ENCODE measurements at places on chromosomes 1 and 21. TPM values are rescaled to one million over a fixed set of nuclear protein-coding genes. Genes with fewer than 3 reads are reported as not detected.

GRCh38 chr1:219130366-219130935 is 43.2 kb upstream of the LYPLAL1 start:
- peaks cover 4% of the 10 kb centered on the region for H3K4me1 ChIP-seq
- DNase-seq = no peak
- H3K27ac ChIP-seq = no peak overlapping the region
- no peaks in the 10 kb centered on the region for H3K27me3 ChIP-seq

- H3K36me3 ChIP-seq = no peaks in the 10 kb centered on the region
- no peaks in the 10 kb centered on the region for H3K27me3 ChIP-seq
- no peak overlapping the region for H3K27ac ChIP-seq
- no peak overlapping the region for H3K4me3 ChIP-seq
- H3K4me1 ChIP-seq = peaks cover 3% of the 10 kb centered on the region
These were observed 25.1 kb upstream of the TMEM61 start for GRCh38 chr1:54955359-54955758.

DNA sequence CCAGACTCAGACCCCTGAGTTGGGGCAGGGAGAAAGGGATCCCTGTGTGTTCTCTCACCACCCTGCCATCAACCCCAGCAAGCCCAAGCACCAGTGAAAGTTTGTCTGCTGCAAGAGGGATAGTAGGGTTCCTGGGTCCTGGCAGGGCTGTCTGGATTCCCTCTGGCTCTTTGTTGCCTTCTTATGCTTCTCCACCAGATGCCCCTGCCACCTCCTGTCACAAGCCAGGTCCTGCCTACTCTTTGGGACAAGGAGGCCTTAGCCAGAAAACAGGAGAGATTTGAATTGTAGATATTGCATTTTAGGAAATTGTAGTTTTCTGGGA is 21.7 kb downstream of the UBE2T start:
- no peak for DNase-seq
- no peak overlapping the region for H3K4me3 ChIP-seq
- no peaks in the 10 kb centered on the region for H3K4me1 ChIP-seq
- H3K36me3 ChIP-seq = no peaks in the 10 kb centered on the region
- peaks cover 10% of the 10 kb centered on the region for H3K27me3 ChIP-seq

CD48 gene
- polyA plus RNA-seq = 0.03 TPM

DNA sequence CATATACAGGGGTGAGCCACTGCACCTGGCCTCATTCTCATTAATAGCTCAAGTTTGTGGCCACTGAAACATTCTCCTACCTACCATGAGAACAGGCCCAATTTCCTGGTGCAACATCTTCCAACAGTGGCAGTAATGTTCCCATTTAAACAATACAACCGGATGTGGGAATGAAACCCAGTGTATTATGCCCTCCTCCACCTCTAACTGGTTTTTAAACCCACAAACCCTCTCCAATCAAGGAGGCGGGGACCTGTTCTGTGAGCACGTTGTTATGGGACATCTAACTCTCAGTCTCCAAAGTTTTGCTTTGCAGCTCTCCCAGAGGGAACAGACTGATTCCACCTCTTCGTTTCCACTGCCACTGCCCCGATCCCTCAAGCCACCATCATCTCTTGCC is 2.6 kb downstream of the CTNNBIP1 start:
- DNase-seq = no peak
- peaks cover 4% of the 10 kb centered on the region for H3K4me1 ChIP-seq
- H3K4me3 ChIP-seq = no peak overlapping the region
- H3K27ac ChIP-seq = no peak overlapping the region

- DNase-seq = no peak
- H3K36me3 ChIP-seq = no peaks in the 10 kb centered on the region
- H3K4me3 ChIP-seq = no peak overlapping the region
- no peaks in the 10 kb centered on the region for H3K27me3 ChIP-seq
- H3K27ac ChIP-seq = no peak overlapping the region
- H3K4me1 ChIP-seq = no peaks in the 10 kb centered on the region
These were observed 82.8 kb upstream of the KCNE2 start for GRCh38 chr21:34280959-34281358.

GRCh38 chr1:201329286-201329685 is 46.0 kb downstream of the PKP1 start:
- peaks cover 11% of the 10 kb centered on the region for H3K27me3 ChIP-seq
- no peaks in the 10 kb centered on the region for H3K4me1 ChIP-seq
- no peaks in the 10 kb centered on the region for H3K36me3 ChIP-seq
- no peak overlapping the region for H3K27ac ChIP-seq
- peak; percentile 53 for DNase-seq

DNA sequence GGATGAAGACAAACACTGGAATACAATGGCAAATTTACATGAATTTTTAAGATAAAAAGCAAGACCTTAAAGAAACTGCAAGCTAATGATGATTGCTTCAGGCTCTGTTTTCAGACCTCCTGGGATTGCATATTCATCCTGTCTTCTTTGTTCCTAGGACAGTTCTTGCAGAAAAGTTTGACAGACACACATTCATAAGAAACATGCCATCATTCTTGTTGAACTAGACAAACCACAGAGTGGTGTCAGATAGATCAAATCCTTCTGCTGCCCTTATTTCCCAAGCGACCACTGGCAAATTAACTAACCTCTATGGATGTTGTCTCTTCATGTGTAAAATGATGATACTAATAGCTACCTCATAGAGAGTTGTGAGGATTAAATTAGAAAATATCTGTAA is 181.3 kb downstream of the KCTD3 start:
- no peaks in the 10 kb centered on the region for H3K4me1 ChIP-seq
- H3K27ac ChIP-seq = no peak overlapping the region
- H3K4me3 ChIP-seq = no peak overlapping the region
- no peaks in the 10 kb centered on the region for H3K36me3 ChIP-seq

DNA sequence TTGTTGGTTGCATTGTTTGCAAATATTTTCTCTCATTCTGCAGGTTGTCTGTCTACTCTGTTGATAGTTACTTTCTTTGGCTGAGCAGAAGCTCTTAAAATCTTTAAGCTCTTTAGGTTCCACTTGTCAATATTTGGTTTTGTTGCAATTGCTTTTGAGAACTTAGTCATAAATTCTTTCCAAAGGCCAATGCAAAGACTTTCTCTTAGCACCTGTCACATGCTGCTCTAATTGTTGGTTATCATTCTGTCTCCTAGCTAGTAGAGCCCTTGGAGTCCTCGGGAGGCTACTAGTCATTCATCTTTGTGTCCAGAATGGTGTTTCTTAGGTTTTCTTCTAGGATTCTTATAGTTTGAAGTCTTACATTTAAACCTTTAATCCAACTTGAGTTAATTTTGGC is 312.7 kb upstream of the PROX1 start:
- DNase-seq = no peak
- no peak overlapping the region for H3K4me3 ChIP-seq
- no peaks in the 10 kb centered on the region for H3K27me3 ChIP-seq
- no peak overlapping the region for H3K27ac ChIP-seq
- no peaks in the 10 kb centered on the region for H3K4me1 ChIP-seq

- H3K36me3 ChIP-seq = peaks cover 2% of the 10 kb centered on the region
- H3K27me3 ChIP-seq = no peaks in the 10 kb centered on the region
- peak overlapping the region; percentile 84 for H3K27ac ChIP-seq
- H3K4me1 ChIP-seq = peaks cover 26% of the 10 kb centered on the region
- DNase-seq = no peak
These were observed 10.3 kb upstream of the COL8A2 start for GRCh38 chr1:36135330-36135667.

DNA sequence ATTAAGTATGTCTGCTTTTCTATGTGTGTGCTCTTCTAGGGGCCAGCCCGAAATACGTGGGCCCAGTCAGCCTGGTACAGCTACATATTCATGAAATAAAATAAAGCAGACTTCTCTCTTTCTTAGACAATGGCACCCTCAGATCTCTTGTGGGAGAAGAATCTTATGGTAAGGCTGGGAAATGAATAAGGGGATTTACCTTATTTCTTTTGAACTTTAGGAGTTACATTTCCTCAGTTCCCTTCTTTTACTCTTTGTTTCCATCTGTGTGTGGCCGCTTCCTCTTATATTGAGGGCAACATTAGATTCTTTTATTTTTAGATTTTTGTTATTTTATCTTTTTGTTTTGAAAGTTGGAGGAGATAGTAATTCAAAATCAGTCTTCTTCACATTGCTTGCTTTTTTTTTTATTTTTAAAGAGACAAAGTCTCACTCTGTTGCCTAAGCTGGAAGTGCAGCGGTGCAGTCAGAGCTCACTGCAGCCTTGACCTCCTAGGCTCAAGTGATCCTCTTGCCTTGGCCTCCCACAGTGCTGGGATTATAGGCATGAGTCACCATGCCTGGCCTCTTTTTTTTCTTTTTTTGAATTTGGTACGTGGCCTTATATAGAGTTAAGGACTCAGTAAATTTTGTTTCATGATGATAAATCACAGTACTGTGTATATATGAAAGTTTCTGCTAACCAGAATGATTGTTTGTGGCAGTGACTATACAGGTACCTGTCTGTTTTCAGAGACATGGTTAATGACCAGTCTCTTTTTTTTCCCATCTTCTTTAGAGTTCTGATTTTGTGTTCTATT is 9.1 kb downstream of the LAMC1 start:
- no peak overlapping the region for H3K4me3 ChIP-seq
- H3K27me3 ChIP-seq = no peaks in the 10 kb centered on the region
- H3K27ac ChIP-seq = no peak overlapping the region
- peaks cover 12% of the 10 kb centered on the region for H3K4me1 ChIP-seq
- DNase-seq = peak; percentile 38

GRCh38 chr21:31181082-31181750 is 142.9 kb upstream of the KRTAP19-8 start:
- no peak overlapping the region for H3K27ac ChIP-seq
- H3K4me3 ChIP-seq = no peak overlapping the region
- no peaks in the 10 kb centered on the region for H3K36me3 ChIP-seq

CYP4A11 gene
- not detected for polyA plus RNA-seq

DNA sequence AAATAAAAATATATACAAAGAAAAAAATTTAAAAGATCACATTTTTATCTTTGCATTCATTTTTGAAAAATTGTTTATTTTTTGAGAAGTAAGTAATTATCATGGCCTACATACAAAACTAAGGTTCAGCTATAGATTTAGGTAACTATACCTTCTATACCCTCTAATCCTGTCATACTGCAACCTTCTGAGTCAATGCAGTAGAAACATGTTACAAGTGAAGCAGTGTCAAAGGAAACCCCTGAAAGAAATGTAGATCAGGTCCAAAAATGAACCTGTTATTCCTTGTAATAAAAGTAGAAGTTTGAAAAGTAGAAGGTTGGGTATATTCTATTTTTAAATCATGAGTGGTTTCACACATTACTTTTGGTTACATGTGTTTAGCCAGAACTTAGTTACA is 51.3 kb downstream of the PTGS2 start:
- H3K4me3 ChIP-seq = no peak overlapping the region
- no peak for DNase-seq
- no peak overlapping the region for H3K27ac ChIP-seq
- no peaks in the 10 kb centered on the region for H3K27me3 ChIP-seq
- H3K4me1 ChIP-seq = no peaks in the 10 kb centered on the region
- no peaks in the 10 kb centered on the region for H3K36me3 ChIP-seq

GRCh38 chr1:226233293-226233692 is 9.8 kb downstream of the MIXL1 start:
- no peaks in the 10 kb centered on the region for H3K36me3 ChIP-seq
- H3K4me1 ChIP-seq = no peaks in the 10 kb centered on the region
- H3K27ac ChIP-seq = no peak overlapping the region
- no peak overlapping the region for H3K4me3 ChIP-seq
- no peak for DNase-seq

DNA sequence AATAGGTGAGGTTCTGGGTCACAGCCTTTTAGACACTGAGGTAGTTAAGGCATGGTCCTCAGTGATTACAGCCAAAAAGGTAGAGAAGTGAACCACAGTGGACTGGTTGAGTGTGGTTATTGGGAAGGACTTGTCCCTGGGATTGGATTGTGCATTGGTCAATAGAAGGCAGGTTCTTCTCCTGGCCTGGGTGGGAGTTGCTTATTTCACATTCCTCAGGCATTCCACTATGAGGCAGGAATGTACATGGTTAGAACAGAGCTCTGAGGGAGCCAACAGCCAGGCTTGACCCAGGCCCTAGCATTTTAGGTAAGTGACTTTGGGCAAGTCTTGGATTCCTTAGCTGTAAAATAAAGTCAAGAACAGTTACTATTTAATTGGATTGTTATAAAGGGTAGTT is 97.9 kb upstream of the MARK1 start:
- H3K27ac ChIP-seq = no peak overlapping the region
- no peaks in the 10 kb centered on the region for H3K36me3 ChIP-seq
- no peak for DNase-seq
- H3K4me3 ChIP-seq = no peak overlapping the region

DNA sequence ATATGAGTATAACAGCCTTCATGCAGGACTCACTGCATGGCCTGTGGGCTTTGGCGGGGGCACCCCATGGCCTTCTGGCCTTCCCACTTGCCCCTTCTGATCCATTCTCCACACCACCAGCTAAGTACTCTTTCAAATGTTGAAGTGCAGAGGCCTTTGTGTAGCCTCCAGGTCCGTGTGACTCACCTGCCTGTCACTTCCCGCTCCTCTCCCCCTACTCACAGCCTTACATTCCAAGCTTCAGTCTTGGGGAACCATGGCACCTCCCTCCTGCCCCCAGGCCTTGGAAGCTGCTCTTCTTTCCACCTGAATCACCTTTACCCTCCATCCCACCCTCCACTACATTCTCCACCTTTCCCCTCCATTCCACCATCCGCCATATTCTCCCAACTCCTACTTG is 69.6 kb downstream of the PGM1 start:
- H3K4me3 ChIP-seq = no peak overlapping the region
- no peaks in the 10 kb centered on the region for H3K27me3 ChIP-seq
- H3K27ac ChIP-seq = no peak overlapping the region
- H3K36me3 ChIP-seq = no peaks in the 10 kb centered on the region
- H3K4me1 ChIP-seq = peaks cover 10% of the 10 kb centered on the region
- DNase-seq = peak; percentile 20

DNA sequence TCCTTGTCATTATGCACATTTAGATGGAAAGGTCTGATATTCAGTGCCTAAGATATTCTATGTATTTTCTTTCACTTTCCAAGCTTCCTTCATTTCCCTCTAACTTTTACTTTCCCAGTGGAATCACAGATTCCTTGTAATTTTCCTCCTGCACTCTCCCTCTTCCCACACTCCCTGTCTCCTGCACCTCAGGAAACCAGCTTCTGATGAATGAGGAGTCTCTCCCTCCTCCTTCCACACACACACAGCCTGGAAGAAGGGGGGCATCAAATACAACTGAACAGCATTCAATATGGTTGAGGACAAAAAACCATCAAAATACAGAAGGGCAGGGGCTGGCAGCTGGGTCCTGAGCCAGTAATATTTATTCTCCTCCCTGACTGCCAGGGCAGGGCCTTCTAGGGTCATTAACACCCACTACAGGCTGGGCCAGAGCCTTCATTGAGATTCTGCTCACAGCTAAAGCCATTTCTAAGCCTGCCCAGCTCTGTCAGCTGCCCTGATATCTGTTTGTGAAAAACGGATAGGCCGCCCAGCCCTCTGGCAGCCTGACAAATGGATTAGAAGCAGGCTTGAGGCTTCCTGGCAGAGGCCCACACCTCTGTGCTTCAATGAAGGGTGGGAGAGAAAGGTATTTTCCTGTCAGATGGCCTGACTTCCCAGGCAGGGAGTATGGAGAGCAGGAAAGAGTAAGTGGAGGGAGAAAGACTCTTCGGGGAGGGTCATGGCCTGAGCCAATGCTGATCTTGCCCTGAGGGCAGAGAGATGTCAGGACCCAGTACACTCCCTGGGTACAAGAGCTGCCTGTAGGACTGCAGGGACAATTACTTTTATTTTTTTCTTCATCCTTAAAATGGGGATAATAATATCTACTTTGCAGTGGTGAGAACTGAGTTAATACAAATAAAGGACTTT is 138.9 kb upstream of the SPATA6 start:
- no peaks in the 10 kb centered on the region for H3K27me3 ChIP-seq
- no peak overlapping the region for H3K27ac ChIP-seq
- H3K4me3 ChIP-seq = no peak overlapping the region

Measured in fibroblast of lung (primary cell).